Stimulated activated CD8-positive, alpha-beta memory T cell treated with anti-CD3 and anti-CD28 coated beads, Interleukin-7, amount 100 ng/mL, for 4 hours (primary cell): ENCODE measurements at places on chromosomes 7 and 10.

DNA sequence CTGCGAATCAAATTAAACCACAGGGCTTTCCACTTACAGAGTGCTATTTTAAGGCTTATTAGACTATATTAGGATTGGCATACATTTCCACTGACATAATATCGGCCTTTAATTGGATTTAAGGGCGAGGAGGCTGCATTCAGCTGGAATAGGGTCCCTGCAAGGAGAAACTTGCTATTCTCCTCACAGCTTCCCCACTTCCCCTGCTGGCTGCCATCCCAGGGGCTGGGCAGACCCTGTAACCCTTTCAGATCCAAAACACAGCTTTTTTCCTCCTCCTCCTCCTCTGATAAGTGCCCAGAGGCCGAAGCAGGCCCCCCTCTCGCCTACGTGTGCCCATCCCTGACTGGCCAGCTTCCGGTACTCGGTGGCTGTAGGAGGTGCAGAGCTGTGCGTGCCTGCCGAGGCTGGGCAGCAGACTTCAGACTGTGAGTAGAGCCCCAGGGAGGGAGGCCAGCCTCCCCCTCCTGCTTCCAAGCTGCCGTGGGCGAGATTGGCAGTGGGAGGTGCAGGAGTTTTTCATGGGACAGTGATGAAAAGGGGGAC is 224.2 kb downstream of the PLXNA4 start:
- DNase-seq, result no peak

GRCh38 chr7:158175779-158176178 is 411.8 kb downstream of the PTPRN2 start:
- no peak for DNase-seq

DNA sequence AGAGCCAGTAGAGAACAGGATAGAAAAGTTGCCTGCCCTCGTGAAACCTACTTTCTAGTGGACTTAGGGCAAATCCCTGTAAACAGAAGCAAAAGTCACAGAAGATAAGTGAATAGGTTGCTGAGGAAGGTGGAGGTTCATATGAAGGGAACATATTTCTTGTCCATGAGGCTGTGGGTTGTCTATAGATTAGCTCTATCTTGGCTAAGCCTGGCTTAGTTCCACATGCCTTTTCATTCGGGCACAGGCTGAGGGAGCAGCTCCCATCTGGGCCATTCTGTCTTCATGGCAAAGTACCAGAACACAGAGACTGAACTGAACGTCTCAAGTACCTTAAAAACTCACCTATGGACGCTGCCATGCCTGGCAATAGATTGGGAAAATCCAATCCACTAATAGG is 45.3 kb downstream of the BZW2 start:
- DNase-seq, result no peak

- no peak for DNase-seq
Observed at GRCh38 chr10:70743879-70744278, 41.3 kb downstream of the TBATA start.

GRCh38 chr7:38142736-38143135 is 35.3 kb upstream of the STARD3NL start:
- no peak for DNase-seq

DNA sequence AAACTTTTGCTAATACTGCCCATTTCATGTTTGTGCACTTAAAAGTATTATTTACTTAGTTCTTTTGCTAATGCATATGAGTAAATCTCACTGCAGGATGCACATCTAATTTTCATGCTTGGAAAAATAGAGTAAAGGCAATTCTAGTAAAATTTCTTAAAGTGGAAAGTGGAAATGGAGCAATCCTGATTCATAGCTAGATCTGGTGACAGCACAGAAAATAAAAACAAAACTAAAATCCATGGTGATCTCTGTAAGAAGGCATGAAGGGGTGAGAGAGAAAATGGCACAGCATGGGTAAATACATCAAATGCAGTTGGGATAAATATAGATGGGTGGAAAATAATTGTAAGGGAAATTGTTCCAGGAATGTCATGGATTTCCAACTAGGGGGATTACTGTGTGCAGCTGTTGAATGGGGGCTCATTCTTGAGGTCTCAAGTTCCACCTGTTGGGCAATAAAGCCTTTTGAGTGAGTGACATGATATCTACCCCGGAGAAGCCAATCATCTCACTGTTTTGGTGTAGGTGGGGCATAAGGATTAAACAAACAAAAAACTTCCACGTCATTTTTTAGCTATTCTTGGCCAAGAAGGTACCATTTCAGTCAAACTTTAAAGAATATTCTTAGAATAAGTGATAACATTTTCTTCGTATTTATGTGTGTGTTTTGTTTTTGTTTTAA is 1.7 kb upstream of the MCU start:
- DNase-seq, result no peak

- DNase-seq, result no peak
Observed at GRCh38 chr7:87328281-87328680, 17.2 kb upstream of the CROT start.

DNA sequence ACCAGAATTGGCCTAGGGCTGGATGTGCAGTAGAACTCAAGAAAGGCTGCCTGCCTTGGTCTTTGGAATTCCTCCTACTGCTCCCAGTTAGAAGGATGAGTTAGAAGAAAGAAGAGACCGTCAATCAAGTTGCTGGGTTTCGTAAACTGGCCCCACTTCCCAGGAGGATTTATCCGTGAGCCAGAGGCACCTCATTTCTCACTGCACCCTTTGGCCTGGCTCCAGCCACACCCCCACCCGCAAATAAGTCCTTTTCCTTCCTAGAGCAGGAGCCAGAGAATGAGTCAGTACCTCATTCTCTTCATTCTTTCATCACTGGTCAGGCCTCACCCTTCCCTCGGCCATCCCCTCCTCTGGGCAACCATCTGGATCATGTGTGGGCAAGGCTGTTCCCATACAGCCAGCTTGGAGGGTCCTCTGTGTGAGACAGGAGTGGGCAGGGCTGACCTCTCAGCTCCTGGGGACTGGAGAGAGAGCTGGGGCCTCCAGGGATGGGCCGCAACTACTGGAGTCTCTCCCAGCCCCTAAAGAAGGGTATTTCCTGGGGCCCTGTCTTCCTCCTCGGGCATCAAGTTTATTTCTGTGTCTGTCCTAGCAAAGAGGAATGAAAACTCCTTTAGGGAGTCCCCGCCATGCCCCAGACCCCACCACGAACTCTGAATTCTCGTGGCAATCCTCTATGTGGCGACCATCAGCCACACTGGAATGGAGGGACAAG is 87.2 kb upstream of the DUSP5 start:
- DNase-seq, result no peak

- DNase-seq, result no peak
Observed at GRCh38 chr10:6361869-6362268, 159.1 kb downstream of the PFKFB3 start.

- no peak for DNase-seq
Observed at GRCh38 chr7:45714521-45714820, 140.3 kb downstream of the ADCY1 start.

DNA sequence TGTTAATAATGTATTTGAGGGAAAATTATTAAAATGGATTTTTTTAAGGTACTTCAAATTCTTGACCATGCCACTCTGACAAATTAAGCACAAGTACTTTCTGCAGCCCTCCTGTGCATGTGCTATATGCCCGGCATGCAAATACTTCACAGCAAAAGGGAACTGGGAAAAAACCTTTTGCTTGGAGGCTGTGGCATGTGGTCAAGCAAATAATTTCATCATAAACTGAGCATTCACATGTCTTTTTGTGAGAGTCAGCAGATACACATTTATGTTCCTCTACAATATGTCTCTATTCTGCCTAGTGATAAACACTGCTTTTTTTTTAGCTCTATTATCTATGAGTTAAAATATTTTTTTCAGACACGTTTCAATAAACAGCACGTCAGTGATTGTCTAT is 53.7 kb upstream of the SEMA3A start:
- no peak for DNase-seq

GRCh38 chr10:96683065-96683464 is 37.2 kb downstream of the PIK3AP1 start:
- no peak for DNase-seq

GRCh38 chr7:78939669-78940068 is 513.8 kb downstream of the MAGI2 start:
- DNase-seq, result no peak

DNA sequence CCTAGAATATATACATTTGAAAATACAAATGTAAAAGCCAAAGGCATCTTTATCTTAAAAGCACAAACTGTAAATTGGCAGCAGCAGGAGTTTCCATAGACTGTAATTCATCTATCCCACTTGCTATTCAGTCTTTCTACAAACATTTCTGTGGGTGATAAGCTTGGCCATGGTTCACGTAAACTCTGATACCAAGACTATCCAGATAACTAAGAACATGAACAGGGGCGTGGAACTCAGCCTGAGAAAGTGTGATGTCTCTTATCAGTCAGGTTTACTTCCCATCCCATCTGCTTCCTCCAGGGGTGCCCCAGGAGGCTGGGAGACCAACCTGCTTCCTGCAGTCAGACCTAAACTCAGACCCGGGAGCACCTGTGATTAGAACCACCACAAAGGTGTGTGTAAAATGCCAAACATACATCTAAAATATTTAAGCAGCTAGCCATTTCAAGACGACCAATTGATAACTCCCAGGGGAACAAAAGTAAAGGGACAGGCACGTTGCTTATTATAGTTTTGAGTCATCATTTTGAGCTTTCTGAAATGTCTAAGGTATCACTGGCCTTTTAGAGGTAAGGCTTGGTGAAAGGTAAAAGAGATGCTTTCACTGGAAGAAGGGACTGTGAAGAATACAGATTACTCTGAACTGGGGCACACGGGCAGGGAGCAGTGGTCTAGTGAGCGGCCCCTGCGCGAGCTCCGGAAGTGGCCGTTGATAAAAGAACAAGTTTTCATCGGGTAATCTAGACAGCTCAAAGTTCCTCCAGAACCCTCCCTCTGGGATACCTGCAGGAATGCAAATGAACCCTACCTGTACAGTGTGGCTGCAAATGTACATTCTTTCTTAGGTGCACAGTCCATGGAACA is 51.5 kb downstream of the RSU1 start:
- no peak for DNase-seq

DNA sequence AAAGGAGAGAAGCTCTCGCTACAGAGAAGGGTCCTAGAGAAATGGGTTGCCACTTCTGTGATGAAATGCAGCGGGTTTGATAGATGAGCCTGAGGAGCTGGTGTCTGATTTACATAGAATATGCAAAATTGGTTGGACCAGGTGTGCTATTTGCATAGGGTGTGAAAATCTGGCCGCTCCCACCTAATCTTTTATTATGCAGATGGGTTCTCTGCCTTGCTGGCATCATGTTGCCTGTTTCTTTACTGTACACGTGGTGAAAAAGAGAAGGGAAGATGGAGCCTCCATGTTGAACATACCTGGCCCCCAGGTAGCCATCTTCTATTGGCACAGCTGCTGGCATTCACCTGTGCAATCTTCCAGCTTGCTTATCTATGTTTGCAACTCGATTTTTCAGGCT is 212.2 kb downstream of the ANKRD7 start:
- DNase-seq, result no peak

- no peak for DNase-seq
Observed at GRCh38 chr7:69928621-69929020, 330.3 kb downstream of the AUTS2 start.

GRCh38 chr10:91242940-91243339 is 22.5 kb downstream of the PCGF5 start:
- no peak for DNase-seq

- DNase-seq, result peak; percentile 27
Observed at GRCh38 chr10:30359373-30360206, 10.5 kb upstream of the MTPAP start.

DNA sequence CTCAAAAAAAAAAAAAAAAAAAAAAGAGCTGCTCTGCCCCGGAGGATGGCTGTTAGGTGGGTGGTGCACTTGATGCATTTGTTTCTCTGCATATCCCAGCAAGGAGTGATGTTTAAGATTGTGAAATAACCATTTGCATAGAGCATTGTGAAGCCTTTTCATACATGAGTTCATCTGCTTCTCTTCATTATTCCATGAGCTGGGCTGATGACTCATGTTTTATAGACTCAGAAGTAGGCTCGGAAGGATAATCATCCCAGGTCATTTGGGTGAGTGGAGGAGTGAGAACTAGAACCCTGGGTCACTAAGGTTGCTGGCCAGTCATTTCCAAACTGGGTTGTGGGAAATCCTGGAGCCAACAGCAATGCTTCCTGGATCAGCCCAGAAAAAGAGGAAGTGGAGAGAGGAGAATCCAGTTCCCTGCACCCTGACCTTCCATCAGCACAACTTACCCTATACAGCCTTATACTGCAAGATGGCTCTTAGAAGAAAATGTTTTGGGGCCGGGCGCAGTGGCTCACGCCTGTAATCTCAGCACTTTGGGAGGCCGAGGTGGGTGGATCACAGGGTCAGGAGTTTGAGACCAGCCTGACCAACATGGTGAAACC is 45.3 kb downstream of the TACC2 start:
- no peak for DNase-seq

GRCh38 chr7:739455-739982 is 12.4 kb upstream of the PRKAR1B start:
- DNase-seq, result no peak

DNA sequence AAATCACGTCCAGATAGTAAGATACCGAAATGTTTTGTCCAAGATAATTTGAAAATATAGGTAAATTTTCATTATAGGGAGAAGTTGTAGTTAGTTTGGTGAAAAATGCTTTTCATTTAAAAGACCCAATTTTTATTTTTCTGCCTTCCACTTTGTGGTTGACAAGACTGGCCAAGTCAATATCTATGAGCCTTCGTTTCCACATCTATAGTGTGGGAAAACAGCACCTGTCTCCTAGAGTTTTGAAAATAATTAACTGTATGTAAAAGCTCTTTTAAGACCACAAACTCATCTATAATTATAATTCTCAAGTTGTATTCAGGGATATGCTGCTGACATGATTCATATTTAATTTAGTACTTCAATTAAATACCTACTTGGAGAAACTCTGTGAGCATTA is 102.8 kb downstream of the VWC2 start:
- DNase-seq, result no peak

DNA sequence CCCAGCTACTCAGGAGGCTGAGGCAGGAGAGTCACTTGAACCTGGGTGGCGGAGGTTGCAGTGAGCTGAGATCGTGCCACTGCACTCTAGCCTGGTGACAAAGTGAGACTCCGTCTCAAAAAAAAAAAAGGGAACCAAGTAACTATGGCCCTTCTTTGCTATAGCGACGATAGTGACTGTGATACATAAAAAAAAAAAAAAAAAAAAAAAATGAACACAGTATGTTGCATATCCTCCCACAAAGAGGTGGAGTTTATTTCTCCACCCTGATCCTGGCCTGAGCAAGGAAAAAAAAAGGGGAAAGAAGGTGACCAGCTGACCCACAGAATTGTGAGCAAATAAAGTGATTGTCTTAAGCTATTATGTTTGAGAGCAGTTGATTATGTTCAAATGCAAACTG is 42.3 kb upstream of the STEAP1B start:
- DNase-seq, result no peak

GRCh38 chr10:1706711-1707110 is 30.6 kb downstream of the ADARB2 start:
- DNase-seq, result no peak

DNA sequence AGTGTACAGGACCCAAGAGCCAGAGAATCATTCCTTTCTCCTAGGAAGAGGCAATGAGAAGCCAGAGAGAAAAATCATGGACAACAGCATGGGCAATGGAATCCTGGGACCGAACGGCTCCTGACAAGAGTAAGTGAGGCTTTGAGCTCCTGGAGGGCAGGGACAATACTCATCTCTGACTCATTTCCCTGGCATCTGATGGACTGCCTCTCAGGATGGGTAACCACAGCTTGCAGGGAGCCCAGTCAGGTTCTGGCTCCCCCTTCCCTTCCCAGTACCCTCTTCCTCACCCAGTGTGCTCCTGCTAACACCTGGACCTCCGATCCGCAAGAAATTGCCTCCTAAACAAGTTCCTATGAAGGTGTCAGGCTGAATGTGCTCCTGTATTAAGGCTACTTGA is 51.2 kb upstream of the SORCS3 start:
- no peak for DNase-seq
